ENCODE measurements at places on chromosomes 6 and 20.

DNA sequence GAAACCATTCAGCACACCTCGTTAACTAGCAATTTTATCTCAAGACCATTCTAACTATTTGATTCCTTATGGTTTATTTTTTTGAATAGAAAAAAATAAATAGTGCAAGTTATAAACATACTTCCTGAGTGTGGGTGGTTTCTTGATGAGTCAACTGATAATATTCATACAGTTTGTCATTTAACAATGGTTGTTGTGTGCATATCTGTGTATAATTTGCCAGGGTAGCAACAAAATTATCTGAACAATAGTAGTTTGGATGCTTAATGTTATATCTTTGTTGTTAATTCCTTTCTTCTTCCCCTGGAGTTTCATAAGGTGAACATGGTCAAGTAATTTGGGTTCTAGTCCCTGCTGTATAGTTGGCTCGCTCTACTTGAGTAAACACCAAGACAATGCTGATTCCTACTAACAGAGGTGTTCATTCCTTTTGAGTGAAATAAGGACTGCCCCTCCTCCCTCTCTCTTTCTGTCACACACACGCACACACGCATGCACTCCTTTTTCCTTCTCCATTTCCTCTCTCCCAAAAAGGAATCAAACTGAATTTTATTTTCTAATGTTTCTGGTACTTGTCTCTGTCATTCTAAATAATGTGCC lies 938.1 kb upstream of the EPHA7 start:
- DNase-seq, result no peak

- no peak for DNase-seq
These were observed 423.2 kb downstream of the PREX1 start for GRCh38 chr20:48404598-48404997.

DNA sequence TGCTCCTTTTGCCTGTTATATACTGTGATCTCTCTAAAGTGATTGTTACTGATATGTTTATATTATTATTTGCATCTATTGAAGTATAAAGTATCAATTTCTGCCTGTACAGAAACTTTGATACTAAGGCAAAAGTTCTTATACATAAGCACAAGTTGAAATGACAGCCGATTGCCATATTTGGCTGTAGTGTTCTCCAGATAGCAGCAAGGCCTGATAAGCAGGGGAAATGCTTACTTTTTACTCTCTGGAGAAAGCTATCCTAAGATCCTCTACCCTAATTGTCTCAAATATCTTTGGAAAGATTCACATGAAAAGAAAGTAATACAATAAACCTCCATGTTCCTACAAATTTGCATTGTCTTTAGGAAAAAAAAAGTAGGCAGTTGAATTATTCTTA lies 31.4 kb downstream of the SENP6 start:
- DNase-seq, result no peak

- DNase-seq, result no peak
These were observed 103.1 kb downstream of the DST start for GRCh38 chr6:56539527-56540105.

GRCh38 chr20:10453241-10453640 lies 18.1 kb downstream of the SLX4IP start:
- DNase-seq, result no peak

DNA sequence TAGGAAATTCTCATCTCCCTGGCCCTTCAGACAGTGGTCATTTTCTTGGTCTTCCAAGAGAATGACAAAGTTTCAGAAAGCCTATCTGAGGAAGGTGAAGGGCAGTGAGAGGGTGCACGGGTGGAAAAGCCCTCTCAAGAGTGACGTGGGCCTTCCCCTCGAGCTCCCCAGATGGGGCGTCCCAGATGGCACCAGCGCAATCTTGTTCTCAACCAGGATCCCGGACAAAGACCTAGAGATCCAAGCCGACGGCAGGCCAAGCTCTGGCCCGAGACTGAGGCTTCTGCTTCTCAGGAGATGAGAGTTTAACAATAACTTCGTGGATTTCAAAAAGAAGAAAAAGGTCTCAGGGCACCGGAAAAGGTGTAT lies 797 bp upstream of the ZNF133 start:
- DNase-seq, result no peak

DNA sequence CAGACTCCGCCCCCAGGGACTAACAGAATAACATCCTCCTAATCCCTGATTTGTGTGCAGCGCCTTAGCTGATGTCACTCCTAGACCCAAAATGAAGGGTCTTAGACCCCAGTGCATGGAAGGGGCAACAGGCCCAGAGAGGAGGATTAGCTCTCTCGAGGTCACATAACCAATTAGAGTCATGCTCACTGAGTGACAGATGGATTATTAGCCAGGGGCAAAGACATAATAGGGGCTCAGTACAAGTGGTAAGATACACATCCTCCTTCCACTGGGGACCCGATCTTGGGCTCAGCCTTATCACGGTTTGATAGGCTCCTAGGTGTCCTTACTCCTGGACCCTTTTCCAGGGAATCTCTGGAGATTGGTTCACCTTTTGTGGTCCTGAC lies 858 bp downstream of the TP53INP2 start:
- no peak for DNase-seq

All from NCI-H1105 treated with DMSO at 0.1 percent for 48 hours (cell line).